Hepatocyte (in vitro differentiated cells): ENCODE measurements at places on chromosomes 12 and 14. TPM values are rescaled to one million over a fixed set of nuclear protein-coding genes. Genes with fewer than 3 reads are reported as not detected.

SAMD15 gene
- total RNA-seq = 0.90 and 1.2 TPM in 2 replicates

KLRG1 gene
- 0.24 and 0.37 TPM in 2 replicates for total RNA-seq

TCHP gene
- total RNA-seq = 7.7 and 8.0 TPM in 2 replicates

MGST1 gene
- total RNA-seq = 256 and 271 TPM in 2 replicates

GALC gene
- total RNA-seq = 47.5 TPM in 2 replicates

MGAT2 gene
- 74.9 and 81.3 TPM in 2 replicates for total RNA-seq

HAL gene
- total RNA-seq = 1.3 and 1.8 TPM in 2 replicates

ZNF605 gene
- total RNA-seq = 10.5 and 10.9 TPM in 2 replicates

PLD4 gene
- total RNA-seq = not detected in 2 replicates

ZDHHC22 gene
- 0.04 TPM in 1 of 2 replicates, not detected in the other for total RNA-seq

CPNE8 gene
- total RNA-seq = 11.4 and 14.5 TPM in 2 replicates

SMCO2 gene
- not detected in 2 replicates for total RNA-seq

AP5M1 gene
- total RNA-seq = 35.8 and 38.3 TPM in 2 replicates

COQ5 gene
- 37.0 and 41.0 TPM in 2 replicates for total RNA-seq

ITGB7 gene
- total RNA-seq = 0.23 TPM in 1 of 2 replicates, not detected in the other
